ENCODE measurements at places on chromosomes 2 and 18.

- no peak for DNase-seq
Measured at GRCh38 chr2:35503311-35503710, 852.3 kb upstream of the CRIM1 start.

DNA sequence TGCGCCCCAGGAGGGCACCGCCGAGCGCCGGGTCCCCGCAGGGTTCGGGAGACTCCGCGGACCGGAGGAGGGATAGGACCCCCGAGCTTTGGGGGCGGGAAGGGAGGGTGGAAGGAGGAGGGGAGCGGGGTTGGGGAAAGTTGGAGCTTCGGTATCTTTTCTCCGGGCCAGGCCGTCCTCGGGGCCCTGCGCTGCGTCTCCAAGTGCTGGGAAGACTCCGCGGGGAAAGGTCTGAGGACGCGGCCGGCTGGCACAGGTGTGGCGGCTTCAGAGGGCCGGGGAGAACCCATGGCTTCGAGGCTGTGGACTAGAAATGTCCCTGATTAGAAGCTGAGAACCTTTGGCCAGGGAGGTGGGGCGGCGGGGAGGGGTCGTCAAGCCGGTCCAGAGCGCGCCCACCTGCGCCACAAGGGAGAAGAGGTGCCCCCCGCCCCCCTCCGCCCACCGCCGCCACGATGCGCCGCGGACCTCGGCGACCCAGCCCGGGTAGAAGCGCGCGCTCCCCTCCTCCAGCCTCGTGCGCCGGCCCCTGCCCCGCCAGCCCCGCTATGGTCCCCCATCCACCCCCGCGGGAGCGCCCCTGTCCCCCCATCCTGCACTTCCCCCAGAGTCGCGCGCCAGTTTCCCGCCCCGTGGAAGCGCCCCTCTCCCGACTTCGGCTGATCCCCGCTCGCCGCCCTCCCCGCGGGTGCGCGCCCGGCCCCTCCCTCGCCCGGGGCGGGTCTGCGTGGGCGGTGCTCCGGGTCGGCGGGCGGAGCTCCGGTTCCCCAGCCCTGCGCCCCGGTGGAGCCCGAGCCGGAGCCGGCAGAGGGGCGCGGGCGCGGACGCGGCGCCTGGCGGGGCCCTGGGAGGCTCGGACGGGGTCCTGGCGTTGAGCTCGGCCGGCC lies at the start of gene SNTG2:
Gene SNTG2, plus strand, starts transcription at position 770 of the 887 bp plus-strand sequence. CDS start 148 bp downstream, outside the sequence.
- DNase-seq = peak; percentile 15

GRCh38 chr2:169035887-169036286 lies 4.8 kb upstream of the ABCB11 start:
- no peak for DNase-seq

DNA sequence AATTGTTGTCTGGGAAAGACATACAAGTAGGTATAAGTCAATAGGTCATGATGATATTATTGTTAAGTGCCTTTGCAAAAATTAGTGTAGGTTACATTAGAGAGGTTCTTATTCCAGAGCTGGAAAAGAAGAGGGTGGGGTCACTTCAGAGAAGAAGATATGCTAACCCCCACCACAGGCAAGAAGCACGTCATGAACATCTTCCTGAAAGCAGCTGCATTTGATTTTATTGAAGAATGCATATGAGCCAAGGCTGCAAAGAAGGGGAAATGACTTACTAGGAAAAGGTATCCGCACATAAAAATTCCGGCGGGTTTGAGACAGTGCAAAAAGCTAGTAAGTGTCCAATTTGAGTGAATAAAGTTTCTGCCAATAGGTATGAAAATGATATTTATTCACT lies 195.3 kb upstream of the CDH2 start:
- DNase-seq = no peak

GRCh38 chr2:234388591-234388990 lies 108.3 kb downstream of the ARL4C start:
- DNase-seq = no peak

- DNase-seq = no peak
Measured at GRCh38 chr2:27285481-27285880, 3.3 kb downstream of the TRIM54 start.

DNA sequence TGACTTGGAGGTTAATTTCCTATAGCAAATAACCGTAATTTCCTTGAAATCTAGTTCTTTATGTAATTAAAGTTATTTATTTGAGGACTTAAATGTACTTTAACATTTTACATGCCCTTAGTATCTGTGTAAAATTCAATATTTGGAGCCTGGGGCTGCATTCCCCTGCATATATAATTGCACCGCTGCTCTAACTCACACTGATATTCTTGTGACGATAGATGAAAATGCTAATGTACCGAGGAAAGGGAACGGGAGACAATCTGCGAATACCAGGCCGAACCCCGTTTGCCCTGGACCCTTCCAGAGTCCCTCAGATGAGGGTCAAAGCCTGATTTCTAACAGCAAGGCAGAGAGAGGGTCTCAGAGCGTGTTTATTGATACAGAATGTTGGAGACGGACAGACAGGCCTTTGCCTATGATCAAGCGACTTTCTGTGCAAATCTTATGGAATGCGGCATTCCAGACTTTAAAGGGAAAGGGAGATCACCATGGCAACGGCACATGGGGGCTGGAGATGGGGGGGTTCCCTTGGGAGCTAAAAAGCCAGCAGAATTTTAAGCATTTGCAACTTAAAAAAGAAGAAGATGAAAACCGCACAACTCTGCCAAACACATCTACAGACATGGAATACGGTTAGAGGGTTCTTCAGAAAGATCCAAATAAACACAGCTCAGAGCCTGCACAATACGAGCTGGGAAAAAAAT lies 57.6 kb upstream of the TWIST2 start:
- DNase-seq = no peak

GRCh38 chr2:120660056-120660694 lies 75.5 kb upstream of the GLI2 start:
- DNase-seq = no peak

DNA sequence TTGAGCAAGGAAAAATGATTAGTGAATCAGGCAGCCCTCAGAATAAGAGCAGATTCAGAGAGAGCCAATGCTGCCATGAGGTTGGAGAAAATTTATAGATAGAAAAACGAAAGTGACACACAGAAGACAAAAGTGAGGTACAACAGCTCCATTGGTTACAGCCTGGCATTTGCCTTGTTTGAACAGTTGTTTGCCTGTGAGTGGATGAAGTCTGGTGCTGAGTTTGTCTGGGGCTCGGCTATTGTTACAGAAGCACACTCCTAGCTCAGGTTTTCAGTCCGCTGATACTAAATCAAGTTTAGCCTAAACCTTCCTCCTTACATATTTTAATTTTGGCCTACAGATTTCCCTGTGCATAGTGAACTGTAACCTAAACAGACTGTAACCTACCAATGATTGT lies 387.8 kb upstream of the RAB12 start:
- DNase-seq = no peak

GRCh38 chr2:8312861-8313830 lies 368.7 kb upstream of the ID2 start:
- DNase-seq = no peak

GRCh38 chr2:111201214-111201613 lies 80.5 kb downstream of the BCL2L11 start:
- no peak for DNase-seq

- DNase-seq = peak; percentile 85
Measured at GRCh38 chr18:9082711-9083510, 19.6 kb upstream of the NDUFV2 start.

GRCh38 chr2:237573721-237574415 lies 7.5 kb downstream of the PRLH start:
- no peak for DNase-seq

- DNase-seq = no peak
Measured at GRCh38 chr2:120684289-120685065, 51.2 kb upstream of the GLI2 start.

DNA sequence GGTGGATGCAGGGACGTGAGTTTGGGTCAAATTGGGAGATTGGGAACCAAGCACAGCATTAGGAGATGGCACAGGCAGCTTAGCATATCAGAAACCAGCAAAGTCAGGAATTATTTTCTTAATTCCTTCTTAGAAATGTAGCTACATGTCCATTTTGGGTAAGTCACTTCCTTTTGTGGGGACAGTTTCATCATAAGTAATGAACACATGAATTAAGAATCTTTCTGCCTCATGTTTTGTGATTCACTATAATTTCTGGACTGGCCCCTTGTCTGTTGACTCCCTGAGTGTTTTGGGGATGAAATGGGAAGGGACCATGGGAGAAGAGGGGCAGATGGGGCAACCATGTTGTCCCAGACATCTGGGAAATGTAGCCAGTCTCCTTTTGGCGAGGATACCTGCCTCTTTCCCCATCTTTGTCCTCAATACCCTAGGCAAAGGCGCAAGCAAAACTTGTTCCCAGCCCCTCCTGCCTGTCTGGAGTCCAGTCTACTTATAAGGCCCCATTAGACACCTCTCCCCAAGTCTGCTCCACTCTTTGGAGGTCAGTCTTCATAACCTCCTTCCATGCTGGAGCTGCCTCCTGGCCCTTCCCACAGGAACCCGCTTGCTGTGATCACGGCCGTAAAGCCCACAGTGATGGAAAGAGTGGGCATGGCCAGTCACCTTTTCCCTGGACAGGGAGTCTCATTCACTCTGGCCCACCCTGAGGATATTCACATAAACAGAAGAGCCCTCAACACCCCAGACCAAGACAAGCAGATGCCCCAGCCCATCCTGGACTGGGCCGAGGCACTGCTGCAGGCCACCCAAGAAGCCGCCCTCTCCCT lies 25.7 kb downstream of the MTHFD2 start:
- DNase-seq = no peak

- no peak for DNase-seq
Measured at GRCh38 chr2:85761512-85761944, 7.7 kb downstream of the ATOH8 start.

DNA sequence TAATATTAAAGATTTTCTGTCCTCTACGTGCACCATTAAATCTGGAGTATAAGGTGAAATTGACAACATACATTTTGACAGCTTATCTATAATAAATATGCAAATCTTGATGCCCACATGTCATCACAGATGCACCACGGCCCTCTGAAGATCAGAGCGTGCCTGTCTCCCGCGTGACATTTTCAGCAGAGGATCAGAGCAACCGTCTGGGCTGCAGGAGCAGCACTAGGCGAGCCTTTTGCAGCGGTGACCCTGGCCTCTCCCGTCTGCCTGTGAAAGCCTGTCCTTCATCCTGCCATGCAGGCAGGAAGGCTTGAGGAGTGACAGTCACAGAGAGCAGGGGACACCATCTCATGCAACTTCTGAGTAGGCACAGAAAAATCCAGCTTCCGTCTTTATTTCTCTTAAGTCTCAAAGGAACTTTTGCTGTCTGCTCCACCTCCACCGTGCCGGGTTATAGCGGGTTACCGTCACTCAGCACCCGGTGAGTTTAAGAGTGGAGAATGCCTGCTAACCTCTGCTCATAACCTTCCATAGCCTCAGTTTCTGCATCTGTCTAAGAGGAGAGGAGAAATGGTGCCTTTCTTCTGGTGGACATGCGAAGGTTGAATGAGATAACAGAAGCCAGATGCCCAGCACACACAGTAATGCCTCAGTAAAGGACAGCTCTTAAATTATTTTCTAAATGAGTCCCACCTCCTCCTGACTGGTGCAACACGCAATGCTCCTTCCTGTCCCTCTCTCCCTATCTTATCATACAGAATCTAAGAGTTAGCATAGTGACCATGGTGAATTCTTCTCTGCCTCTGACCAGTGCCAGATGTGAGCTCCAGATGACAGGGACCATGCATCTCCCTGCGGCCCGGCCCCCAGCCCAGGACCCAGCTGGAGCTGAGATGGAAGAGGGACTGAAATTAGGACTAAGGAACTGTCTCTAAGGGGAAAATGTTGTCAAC lies 43.8 kb downstream of the CELF4 start:
- no peak for DNase-seq

DNA sequence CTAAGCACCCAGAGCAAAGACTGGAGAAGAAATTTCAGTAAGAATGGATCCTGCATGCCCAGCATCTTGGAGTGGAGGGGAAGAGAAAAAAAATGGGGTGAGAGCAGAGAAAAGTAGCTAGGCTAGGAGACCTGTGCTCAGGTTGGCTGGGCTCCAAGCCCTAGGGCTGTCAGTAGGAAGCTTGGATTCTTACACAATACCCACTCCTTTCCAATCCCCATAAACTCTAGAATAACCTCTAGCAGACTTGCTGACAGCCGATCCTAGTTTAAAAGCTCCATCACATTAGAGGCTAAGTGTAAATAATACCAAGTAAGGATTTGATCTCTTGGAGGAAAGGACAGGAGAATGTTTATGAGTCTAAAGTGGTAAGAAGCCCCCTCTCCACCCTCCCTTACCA lies 46.2 kb upstream of the NABP1 start:
- no peak for DNase-seq
